ENCODE measurements at places on chromosomes 6 and 20.

DNA sequence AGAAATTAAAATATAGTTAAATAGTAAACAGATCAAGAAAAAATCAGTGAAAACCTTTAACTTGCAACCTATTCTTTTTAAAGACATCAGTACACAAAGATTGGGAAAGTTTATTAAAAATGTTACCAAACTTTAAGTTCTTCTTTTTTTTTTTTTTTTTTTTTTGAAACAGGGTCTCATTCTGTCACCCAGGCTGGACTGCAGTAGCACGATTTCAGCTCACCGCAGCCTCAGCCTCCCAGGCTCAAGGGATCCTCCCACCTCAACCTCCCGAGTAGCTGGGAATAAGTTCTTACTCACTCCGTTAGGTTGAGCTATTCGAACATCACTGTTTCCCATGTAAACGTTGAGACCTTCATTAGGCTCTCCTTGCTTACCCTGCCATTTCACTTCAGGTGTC lies 5.6 kb downstream of the MAP3K5 start:
- no peak for DNase-seq

DNA sequence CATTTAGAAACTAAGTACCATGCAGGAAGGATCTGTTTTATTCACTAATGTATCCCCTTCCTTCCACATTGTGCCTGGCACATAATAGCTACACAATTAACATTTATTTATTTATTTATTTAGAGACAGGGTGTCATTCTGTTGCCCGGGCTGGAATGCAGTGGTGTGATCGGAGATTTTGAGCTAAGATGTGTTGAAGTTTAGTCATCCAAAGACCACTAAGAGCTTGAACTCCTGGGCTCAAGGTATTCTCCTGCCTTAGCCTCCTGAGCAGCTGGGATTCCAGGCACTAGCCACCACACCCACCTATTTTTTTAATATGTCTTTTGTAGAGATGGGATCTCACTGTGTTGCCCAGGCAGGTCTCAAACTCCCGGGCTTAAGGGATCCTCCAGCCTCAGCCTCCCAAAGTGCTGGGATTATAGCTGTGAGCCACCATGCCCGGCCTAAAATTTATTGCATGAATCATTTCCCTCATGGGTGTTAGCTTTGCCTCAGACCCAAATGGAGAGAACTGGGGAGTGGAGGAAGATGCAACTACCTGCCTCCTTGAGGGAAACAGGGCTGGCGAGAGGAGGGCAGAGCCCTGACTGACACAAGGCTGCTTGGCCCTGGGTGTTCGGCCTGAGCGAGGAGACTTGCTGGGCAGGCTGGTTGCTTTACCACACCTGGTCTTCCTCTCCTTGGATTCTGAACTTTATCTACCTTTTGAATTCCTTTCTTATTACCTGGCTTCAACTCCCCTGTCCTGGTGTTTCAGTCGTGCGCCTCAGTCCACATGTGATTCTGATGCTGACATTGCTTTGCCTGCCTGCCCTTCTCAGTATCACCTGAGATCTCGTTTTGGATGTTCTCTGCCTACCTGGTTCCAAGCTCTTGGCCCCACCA lies 1.7 kb upstream of the DYNLT1 start:
- DNase-seq: no peak

GRCh38 chr6:57138026-57138425 lies 34.1 kb upstream of the BAG2 start:
- DNase-seq: no peak

GRCh38 chr6:34315780-34316179 lies 67.0 kb upstream of the SMIM29 start:
- DNase-seq: no peak

DNA sequence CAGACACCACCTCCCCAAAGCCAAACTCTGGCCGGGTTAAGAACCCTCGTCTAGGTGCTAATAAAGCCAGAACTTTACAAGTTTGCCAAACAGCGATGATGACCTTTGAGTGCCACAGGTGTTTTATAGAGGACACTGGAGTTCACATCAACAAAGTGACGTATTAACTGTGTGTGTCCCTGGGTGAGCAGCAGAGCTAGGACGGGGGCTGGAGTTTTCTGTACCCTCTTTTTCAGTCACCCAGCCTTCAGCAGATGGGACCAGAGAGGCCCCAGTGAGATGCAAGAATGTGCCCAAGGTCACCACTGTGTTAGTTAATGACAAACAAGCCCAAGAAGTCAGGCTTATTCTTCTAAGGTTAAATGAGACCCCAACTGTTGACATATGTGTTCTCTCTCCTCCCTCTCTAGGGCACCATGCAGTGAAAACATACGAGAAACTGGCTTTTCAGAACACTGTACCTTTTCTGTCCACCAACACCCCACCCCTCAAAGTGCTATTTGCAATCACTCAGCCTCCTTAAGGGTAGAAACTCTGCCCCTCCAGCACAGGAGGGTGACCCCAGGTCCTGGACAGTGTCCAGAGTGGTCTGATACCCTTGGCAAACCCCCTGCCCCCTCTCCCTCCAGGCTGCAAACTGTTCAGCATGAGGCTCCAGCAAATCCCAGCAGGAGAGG lies 5.2 kb downstream of the SDC4 start:
- no peak for DNase-seq

DNA sequence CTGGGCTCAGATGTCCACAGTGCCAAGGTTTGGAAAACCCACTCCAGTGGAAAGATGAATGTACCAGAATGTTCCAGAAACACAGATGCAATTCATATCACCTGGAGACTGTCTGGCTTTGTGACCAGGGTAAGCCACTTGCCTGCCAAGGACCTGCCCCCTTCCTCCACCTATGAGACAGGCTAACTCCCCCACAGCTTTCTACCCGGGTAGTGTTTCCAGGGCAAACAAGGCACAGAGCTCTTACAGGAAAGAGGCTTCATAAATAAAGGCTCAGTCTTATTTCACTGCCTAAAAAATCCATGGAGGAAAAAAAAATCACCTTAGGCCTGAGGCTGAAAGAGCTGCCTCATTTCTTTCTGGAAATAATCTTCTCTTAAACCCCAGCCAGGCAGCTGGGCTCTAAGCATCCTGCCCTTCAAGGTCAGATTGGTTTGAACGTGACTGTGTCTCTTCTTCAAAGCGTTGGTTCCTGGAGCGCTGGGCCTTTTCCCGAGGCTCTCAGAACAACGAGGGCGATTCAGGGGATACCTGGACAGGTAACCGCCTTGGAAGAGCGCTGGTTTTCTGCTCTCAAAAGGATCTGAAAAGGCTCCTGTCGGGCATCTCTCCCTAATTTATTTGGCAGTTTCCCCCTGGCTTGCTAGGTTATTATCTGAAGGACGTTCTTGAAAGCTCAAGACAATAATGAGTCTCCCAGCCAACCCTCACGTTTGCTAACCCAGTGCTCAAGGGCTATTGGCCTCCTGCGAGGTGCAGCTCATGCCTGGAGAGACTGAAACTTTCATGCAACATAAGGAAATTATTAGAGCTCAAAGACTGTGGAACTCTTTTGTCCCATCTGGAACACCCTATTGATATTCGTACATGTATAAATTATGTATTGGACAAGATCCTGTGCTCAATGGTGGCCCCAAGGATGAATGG lies 199.2 kb upstream of the PMEPA1 start:
- no peak for DNase-seq

- no peak for DNase-seq
These were observed 94.7 kb downstream of the YTHDF1 start for GRCh38 chr20:63121246-63121645.

DNA sequence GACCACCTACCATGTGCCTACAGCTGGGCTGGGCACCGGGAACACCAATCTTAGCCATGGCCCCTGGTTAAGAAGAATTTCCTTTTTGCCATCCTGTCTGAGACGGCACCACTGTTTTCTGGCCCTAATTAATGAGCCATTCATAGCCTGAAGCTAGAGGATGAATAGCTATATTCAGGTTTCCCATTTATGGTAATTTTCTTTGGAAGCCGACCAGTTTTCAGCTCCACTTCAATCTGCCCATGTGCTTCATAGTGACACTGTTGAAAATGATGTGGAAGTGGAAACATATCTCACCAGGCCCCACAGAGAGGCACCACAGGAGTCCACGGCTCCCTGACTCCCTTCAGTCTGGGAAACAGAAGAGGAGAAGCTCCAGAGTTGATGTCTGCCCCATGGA lies 22.6 kb upstream of the ULBP3 start:
- DNase-seq: no peak

DNA sequence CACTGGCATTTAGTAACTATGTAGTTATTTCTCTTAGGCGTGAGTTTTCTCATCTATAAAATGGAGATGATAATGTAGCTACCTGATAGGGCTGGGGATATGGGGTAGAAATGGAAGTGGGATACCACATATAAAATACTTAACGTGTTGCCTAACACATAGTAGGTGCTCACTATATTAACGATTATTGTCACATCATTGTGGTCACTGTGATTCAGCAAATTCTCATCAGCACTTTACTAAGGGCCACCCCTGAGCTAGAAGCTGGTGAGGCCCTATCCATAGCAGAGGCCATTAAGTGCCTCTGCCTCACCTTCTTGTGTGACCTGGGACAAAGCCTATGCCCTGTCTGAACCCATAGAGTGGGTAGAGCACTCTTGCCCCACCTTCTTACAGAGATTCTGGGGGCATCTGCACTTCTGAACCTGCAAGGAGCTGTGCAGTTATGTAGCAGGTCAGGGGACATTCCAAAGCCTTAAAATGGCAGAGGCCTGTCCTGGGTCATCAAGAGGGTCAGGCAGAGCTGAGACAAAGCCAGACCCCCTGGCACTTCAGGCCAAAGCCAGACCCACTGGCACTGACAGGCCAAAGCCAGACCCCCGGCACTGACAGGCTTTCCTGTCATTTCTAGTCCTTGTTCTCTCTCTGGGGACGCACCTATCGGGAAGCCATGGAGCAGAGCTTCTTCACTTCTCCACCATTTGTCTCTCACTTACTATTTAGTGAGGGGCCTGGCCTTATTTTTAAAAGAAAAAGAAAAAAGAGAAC lies 7.0 kb upstream of the RIMS4 start:
- no peak for DNase-seq

DNA sequence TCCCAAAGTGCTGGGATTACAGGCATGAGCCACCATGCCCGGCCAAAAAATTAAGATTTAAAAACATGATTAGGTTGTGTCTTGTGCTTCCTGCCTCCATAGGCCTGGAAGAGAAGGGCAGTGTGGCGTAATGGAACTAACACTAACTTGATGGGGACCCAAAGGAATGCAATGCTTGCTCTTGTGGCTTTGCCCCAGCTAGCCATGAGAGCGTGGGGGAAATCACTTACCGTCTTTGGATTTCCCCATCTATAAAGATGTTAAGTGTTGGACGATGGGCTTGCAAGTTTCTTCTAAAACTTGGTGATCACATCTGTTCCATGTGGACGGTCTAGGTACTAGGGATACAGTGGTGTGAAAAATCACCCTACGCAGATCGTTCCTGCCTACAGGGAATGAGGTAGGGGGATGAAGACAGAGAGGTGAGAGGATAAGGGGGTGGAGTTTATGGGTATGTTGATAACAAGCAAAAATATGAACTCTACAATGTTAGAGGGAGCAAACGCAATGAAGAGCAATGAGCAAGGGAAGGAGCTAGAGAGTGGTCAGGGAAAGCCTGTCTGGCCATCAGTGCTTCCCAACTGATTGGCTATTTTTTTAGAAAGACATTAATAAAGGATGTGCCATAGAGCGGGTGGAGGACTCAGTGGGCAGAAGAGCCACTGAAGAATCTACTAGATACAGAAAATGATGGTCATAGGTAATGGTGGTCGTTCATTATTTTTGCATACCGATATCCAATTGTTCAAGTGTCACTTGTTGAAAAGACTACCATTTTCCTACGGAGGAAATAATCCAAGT lies 165.2 kb downstream of the BCAS1 start:
- DNase-seq: no peak

DNA sequence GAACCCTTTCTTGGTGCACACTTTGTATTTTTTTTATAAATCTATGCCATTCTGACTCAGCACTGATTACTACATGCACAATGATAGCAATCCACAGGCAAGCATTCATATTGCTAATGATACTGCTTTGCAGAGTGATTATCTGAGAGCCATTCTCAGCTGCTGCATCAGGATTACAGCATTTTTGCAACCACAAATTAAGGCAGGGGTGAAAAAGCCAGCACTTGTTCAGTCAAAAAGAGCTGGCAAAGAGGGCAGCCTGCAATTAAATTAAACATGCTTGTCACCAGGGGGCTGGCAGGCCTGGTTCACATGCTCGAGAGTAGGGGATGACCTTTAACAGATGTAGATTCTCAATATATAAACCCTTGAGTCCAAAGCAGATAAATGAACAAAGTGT lies 40.7 kb upstream of the SLC17A4 start:
- peak; percentile 1 for DNase-seq

DNA sequence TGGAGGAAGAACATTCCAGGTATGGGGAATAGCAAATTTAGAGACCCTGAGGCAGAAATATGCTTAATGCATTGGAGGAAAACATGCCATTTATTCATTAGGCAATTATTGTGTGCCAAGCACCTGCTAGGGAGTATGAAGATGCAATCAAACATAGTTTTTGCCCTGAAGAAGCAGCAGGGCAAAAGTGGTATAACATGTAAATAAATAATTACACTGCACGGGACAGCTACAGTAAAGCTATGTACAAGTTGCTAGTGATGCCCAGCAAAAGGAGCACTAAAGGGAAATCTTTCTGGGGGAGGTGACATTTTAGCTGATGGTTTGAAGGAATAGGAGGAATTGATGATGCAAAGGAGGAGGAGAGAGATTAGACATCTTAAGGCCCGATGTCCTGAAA lies 624 bp upstream of the TJAP1 start:
- no peak for DNase-seq

- no peak for DNase-seq
These were observed 111.2 kb downstream of the TAF4 start for GRCh38 chr20:61954276-61955021.

- DNase-seq: no peak
These were observed 26.8 kb upstream of the SLC9A8 start for GRCh38 chr20:49785852-49786175.

- no peak for DNase-seq
These were observed 149.4 kb downstream of the ZMYND8 start for GRCh38 chr20:47206962-47207641.

DNA sequence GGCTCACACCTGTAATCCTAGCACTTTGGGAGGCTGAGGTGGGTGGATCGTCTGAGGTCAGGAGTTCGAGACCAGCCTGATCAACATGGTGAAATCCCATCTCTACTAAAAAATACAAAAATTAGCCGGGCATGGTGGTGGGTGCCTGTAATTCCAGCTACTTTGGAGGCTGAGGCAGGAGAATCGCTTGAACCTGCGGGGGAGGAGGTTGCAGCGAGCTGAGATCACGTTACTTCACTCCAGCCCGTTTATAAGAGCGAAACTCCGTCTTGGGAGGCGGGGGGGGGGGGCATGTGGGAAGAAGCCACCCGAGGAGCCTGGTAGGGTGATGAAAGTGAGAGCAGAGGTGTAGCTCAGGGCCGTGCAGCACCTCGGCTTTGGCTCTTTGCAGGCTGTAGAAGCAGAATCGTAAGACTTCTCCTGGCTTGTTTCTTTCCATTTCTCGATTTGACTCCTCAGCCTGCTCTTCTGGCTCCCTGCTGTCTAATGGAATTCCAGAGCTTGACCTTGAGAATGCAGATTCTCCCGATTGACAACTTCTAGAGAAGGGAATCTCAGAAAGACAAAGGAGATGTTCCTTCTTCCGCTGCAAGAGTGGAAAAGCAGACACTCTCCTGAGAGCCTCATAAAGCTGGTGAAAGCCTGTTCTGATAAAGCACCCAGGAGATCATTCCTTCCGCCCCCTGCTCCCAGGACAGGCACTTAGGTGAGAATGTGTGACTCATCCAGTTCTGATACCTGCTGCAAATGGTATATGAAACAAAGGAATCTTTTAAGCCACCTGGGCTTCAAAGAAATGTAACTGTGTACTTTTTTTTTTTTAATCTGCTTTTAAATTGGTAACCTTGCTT lies 26.0 kb upstream of the PPP1R16B start:
- DNase-seq: no peak

- no peak for DNase-seq
These were observed 1.2 kb downstream of the PTPRA start for GRCh38 chr20:2874456-2874855.

- no peak for DNase-seq
These were observed 292.9 kb downstream of the BTBD3 start for GRCh38 chr20:12210591-12210990.
